SK-N-DZ (cell line): ENCODE measurements at places on chromosomes 11 and 22.

- DNase-seq: no peak
These were observed 10.6 kb upstream of the PAX6 start for GRCh38 chr11:31821766-31822165.

GRCh38 chr11:33072465-33072864, 33.1 kb downstream of the TCP11L1 start:
- no peak for DNase-seq

DNA sequence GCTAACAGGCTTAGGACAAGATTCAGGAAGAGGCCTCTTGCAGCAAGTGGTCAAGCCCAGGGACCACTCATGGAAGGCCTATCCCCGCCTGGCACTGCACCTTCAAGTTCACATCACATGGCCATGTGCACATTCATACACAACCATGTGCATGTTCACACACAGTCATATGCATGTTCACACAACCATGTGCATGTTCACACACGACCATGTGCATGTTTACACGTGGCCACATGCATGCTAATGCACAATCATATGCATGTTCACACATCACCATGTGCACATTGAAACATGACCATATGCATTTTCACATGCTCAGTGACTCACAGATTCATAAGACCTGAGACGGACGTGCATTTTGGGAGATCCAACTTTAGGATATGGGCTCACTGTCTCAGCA, 28.7 kb upstream of the IL17RA start:
- DNase-seq: no peak

DNA sequence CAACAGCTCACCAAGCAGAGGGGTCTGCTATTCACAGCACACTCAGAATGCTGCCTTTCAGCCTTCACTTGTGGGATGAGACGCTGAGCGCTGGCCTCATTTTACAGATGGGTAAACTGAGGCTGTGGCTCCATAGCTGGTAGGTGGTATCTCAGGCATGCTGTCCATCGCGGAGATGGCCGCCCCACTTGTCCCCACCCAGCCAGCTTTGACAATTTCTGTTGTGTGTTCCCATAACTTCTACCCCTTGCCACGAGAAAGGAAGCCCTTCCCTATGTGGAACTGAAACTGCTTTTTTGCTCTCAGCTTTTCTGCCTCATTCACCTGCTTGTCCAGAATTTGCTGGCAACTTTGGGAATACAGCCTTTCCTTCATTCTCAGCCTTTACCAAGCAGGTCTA, 36.1 kb upstream of the NNMT start:
- no peak for DNase-seq

GRCh38 chr11:41145420-41145819, 314.0 kb downstream of the LRRC4C start:
- DNase-seq: no peak

GRCh38 chr11:7596975-7597391, 76.3 kb downstream of the CYB5R2 start:
- DNase-seq: no peak

- no peak for DNase-seq
These were observed 458.8 kb upstream of the CNTN5 start for GRCh38 chr11:98561877-98562395.
